Femur (tissue), 1 donor: ENCODE measurements at places on chromosomes 3 and 15.

- no peak for DNase-seq
These were observed 105.7 kb downstream of the IGF1R start for GRCh38 chr15:98753726-98754656.

GRCh38 chr15:31305375-31305774, 21.3 kb upstream of the KLF13 start:
- DNase-seq: no peak

DNA sequence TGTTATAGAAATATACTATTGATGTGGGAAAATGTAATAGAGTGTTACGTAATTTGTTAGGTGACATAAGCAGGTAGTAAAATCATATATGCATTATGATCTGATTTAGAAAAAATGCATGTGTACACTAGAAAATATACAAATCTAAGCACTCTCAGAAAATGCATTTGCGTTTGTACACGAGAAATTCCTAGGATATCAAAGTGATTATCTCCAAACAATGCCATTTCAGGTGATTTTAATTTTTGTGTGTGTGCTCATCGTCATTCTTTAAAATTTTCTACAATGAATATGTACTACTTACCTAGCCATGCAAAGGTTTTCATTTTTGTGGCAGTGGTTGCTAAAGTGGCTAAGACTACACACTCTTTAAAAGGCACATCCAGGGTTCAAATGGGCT, 140.8 kb upstream of the RAD18 start:
- DNase-seq: no peak

DNA sequence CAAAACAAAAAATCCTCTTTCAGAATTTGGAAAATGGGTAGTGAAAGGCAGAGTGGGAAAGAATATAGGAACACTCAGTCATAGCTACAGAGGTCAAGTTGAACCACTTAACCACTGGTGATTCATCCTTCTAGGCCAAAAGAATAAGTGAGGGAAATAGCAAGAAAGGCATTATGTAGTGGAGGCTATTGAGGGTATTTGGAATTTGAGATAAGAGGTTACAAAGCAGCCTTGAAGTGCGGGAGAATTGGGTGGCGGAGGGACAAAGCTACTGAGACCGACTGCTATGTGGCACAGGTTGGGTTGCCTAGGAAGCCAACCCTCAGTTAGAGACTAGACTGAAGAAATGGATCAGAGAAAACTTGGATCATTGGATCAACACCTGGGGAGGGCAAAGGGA, 109.5 kb downstream of the SYNPR start:
- DNase-seq: no peak

GRCh38 chr15:78364233-78364632, 24.1 kb downstream of the CRABP1 start:
- peak; percentile 77 for DNase-seq

- no peak for DNase-seq
These were observed 12.2 kb upstream of the NCKIPSD start for GRCh38 chr3:48697952-48698351.

DNA sequence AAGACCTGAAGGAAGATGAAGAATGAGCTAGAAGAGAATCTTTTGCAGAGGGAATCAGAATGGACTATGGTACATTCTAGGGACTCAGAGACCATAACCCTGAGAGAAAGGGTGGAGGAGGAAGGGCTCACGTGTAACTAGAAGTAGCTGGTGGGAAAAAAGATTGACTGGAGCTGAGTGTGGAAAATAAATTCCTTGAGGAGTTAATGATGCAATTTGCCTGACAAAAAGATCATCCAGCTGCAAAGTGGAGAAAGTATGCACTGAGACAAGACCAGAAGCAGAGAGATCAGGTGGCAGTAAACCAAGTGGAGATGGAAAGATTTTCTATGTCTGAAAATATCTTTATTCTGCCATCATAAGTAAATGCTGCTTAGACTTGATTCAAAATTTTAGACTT, 52.9 kb upstream of the TBL1XR1 start:
- DNase-seq: no peak

DNA sequence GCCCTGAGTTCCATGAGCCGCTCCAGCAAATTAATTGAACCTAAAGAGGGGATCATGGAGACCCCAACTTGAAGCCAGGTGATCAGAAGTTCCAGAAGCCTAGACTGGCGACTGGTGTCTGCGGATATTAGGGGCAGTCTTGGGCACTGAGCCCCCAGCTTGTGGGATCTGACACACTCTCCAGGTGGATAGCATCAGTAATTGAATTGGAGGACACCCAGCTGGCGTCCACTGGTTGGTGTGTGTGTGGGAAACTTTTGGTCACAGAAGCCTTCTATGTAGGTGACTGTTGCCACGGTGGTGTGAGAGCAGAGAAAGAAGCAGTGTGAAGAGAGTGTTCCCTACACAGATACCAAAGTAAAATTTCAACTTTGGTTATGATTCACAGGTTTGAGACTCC, 106.0 kb upstream of the ADPGK start:
- no peak for DNase-seq

- DNase-seq: no peak
These were observed 236.8 kb downstream of the LRRN1 start for GRCh38 chr3:4036046-4036445.

DNA sequence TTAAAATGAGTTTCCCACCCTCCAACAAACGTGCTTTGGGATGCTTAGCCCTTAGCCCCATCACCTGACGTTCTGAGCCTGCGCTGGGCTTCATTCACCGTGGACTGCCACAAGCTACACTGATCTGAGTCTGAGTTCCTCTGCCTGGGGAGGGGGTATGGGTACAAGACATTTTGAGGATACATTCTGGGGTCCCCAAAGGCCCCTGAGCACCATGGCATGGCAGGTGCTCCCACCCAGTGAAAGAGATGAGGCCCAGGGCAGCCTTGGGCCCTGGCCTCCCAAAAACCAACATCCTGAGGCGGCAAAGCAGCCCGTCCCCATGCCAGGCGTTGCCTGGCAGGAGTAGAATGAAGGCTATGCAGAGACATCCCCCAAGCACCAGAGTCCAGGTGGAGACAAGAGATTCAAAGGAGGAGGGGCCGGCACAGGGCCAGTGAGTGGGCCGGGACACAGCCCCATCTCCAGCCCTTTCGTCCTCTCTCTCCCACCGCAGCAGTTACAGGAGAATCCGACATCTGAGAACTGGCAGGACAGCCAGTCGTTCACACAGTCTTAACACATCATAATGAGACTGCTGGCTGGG, 74.5 kb downstream of the VGLL4 start:
- DNase-seq: no peak

- DNase-seq: no peak
These were observed 147.7 kb upstream of the SATB1 start for GRCh38 chr3:18572809-18573208.

DNA sequence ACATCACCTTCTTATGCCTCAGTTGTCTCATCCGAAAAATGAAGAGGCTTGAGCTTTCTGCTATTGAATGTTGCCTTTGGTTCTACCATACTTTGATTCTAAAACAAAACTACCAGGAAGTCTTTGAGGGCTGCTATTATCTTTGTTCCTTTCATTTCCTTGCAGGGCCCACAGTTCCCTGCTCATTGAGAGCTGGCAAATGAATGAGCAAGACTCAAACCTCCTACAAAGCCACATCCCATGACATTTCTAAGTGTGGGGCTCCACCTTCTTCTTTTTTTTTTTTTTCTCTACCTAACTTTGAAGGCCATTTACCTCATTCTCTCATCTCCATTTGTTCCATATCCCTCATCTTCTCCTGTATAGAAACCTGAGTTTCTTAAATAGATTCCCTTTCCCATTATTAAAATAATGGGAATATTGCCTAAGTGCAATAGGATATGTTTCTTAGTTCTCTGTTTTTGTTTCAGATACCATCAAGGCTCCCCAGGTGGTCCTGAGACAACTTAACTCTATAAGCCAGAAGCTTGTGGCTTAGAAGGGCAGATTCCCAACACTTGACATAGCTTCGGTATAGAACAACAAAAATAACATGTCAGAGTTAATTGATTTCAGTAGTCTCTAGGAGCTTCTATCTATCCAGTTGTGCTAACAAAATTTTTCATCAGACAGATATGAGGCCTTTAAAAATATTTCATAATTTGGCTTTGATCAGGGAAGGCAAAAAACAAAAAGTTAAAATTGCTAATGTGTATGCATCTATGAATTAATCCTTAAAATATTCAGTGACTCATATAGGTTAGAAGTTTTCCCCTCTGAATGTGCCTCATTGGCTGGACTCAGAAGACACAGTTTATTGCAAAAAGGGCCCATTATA, 951.6 kb downstream of the TUSC7 start:
- no peak for DNase-seq

DNA sequence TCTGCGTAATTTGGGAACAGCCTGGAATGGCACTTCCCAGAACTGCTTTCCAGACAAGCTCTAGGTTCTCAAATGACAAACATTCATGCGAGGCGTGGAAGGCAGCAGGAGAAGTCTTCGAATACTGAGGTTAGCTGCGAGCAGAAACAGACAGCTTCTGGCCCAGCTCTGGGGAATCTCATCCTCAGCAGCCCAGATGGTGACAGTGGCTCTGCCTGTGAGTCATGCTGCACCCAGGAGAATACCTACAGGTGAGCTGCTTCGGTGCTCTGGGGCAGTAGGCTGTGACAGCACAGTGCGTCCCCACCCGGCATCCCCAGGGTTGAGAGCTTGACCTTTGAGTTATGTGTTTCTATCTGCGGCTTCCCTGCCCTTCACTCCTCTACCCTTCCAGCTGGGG, 258.6 kb downstream of the KLF13 start:
- DNase-seq: no peak

GRCh38 chr15:79834495-79834894, 62.3 kb downstream of the MTHFS start:
- DNase-seq: no peak

DNA sequence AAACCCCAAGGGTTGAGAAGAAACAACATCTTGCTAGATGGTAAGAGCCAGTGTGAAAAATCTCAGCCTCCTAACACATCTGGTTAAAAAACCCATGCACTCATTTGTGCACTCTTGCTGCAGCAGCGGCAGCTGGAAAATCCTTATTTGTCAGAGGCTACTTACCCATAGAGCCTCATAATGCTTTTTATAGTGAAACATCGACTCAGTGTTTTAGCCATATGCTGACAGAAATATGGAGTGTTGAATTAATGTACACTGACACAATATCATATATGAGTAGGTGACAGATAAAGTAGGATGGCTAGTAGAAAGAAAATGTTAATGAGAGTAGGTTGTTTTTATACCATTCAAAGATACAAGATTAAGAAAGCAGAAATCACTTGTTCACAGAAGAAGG, 13.0 kb downstream of the SLC9A9 start:
- no peak for DNase-seq

DNA sequence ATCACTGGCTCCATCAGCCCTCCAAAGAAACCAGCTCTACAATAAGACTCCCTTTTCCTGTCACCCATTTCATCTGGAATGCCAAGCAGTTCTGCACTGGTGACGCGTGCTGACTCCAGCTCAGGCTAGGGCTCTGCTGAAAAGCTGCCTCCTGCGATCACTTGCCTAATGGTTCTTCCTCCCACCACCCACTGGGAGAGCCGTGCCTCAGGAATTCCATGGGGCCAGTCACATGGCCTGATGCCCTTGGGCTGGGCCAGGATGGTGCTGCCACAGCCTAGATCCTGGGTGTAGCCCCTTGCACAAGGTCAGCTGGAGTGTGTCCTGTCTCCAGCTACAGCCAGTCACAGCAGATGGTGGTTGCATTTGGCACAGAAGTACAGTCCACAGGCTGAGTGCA, 98.9 kb downstream of the DNAJB8 start:
- DNase-seq: no peak

DNA sequence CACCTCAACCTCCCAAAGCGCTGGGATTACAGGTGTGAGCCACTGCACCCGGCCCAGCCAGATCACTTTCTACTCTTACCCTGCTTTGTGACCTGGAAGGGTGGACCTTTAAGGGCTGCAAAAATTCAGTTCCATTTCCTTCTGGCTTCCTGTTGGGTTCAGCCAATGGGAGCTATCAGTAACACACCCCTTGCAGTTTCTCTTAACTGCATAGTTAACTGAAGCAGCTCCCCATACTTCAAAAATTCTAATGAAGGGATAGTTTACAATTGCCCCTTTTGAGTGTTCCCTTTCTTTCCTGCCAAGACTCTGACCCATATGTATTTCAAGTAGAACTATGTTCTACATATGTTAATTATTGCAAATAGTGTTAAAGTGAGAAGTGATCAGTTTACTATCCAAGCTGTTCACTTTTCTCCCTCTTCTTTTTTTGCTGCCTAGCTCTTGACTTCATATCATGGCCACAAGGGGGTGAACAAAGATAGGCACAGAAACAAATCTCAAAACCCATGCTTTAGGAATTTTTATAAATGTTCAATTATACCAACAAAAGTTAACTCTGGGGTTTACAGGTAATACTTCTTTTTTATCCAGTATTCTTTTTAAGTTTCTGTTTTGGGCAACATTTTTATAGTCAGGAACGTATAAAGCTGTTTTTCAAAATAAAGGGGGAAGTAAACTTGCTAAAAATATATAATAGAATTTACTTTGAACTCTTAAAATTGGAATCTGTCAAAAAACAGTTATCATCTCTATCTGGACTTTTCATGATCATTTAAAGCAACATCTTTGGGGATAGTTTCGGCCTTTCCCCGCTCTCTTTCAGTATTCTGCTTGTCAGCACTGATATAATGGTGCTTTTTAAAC, 8.1 kb downstream of the PGBD4 start:
- no peak for DNase-seq

GRCh38 chr3:148971401-148972163, 19.8 kb upstream of the GYG1 start:
- no peak for DNase-seq

GRCh38 chr15:25060472-25060803, 105.7 kb downstream of the SNRPN start:
- peak; percentile 10 for DNase-seq

GRCh38 chr3:54891540-54891897, 36.3 kb downstream of the LRTM1 start:
- DNase-seq: peak; percentile 86

GRCh38 chr3:28171962-28172361, 69.5 kb upstream of the CMC1 start:
- DNase-seq: no peak

- DNase-seq: no peak
These were observed 89.6 kb upstream of the AADACL2 start for GRCh38 chr3:151644020-151644620.

DNA sequence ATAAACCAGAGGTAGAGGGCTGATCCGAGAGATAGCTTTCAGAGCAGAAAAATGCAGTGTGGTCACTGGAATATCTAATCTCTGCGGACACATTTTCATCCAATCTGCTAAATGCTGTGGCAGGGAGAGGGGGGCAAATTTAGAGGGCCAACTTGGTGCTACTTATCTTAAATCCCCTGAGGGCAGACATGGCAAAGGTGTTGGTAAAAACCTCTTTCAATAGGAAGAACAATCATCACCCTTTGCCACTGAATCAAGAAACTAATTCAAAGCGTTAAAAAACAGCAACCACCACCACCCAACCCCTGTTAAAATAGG, 152.9 kb downstream of the MECOM start:
- DNase-seq: no peak

GRCh38 chr3:10238345-10239183, 9.7 kb upstream of the TATDN2 start:
- DNase-seq: no peak

- peak; percentile 22 for DNase-seq
These were observed 47.7 kb downstream of the PXYLP1 start for GRCh38 chr3:141279077-141279967.
